ENCODE measurements at places on chromosomes 3 and 15.

DNA sequence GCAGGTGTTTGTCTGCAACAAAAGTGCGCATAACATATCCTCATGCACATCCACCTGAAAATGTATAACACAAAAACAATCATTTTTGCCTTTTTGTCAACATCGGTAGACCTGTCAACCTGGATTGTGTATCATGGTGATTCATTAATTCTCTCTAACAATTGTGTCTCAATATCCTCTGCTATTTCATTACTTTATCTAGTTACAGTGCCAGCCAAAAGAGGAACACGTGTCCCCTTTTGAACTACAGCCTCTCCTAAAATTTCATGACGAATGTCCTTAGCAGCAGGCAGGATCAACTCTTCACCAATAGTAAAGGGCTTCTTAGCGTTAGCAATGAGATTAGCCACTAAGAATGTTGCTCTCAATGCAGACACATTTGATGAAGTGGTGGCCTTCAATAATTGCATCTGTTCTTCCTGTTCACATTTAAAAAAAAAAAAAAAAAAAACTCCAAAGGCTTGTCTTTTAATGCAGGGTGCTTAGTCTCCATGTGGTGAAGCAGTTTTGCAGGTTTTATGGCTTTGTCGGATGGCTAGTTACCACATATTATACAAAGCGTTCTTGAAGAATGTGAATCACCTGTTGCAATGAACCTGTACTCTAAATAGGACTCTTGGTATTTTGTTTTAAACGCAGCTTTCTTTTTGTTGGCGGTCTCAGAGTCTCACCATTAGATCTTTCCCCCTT is 45.7 kb upstream of the MCTP2 start:
- DNase-seq: no peak

DNA sequence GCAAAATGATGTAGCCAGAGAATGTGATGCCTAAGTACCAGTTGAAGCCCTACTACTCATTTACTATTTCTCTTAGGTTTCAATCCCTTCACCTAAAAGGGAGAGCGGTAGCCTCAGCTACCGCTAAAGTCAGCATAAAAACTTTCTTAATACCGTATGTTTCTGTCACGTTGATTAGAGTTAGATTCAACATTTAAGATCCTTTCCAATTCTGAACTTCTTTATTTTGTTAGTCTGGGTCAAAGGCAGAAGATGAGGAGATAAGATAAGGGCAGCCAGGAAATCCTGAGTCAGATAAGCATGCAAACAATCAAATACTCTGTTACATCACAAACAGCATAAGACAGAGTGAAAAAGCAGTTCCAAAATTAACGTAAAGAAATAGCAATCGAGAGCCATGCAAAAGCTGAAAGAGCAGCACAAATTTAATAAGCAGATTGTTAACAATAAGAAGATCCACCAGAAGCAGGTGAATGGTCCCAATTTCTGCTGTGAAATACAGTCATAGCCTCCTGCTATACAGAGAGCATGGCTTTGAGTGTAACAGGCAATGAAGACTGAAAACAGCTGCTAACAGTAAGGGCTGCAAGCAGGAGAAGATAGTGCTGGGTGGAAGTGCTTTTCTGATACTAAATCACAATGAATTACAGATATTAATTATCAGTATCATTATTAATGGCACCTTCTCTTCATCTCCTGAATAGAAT is 3.0 kb downstream of the TMEM207 start:
- no peak for DNase-seq

GRCh38 chr3:61111825-61112224 is 139.4 kb downstream of the FHIT start:
- DNase-seq: no peak

DNA sequence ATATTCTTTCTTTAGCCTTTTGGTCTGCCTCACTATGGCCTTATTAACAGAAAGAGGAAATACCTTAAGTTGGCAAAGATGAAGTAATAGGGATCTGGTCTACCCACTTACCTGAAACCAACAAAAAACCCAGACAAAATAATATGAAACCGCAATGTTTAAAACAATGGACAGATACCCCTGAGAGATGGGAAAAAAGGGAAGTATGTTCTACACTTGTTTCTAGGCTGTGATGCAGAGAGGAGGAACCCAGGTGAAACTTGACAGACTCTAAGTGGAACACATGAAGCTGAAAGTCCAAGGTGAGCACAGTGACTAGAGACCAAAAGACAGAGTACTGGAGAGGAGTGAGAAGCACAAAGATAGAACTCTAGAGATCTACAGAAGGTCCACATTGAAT is 78.4 kb downstream of the NR2E3 start:
- DNase-seq: no peak

DNA sequence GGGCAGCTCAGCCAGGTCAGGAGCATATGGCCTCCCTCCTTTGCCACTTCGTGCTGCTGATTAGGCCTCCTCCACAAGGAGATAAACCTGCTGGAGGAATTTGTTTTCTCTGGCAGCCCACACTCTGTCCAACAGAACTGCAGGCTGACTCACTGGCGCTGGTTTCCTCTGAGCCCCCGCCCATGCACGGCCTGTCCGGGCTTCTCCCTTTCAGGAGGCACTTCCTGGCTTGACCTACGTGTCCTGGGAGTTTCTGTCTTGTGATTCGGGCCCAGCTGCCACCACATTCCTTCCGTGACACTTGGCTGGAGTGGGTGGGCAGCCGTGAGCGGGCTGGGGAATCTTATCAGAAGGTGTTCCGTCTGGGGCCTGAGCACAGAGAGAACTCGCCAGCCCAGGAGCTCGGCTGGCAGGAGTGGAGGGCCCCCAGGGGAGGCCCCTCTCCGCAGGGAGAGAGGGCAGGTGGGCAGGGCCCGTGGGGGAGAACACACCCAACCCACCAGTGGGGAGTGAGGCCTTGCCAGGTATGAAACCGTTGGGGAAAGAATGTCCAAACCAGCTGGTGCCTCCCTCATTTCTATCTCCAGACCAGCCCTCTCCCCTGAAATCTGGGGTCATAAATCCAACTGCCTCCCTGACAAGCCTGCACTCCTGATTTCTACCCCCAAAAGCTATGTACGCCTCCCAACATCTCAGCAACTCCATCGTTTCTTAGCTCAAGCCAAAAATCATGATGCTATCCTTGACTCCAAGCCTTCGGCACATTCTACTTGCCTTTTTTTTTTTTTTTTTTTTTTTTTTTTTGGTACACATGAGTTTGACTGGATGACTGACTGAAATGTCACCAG is 110.6 kb upstream of the MEF2A start:
- DNase-seq: no peak

Data from CD4-positive, alpha-beta T cell treated with Interleukin-17A for 4 hours (primary cell).